ENCODE measurements at places on chromosomes 7 and 10. TPM values are rescaled to one million over a fixed set of nuclear protein-coding genes. Genes with fewer than 3 reads are reported as not detected.

GRCh38 chr7:771234-772004, 44.3 kb upstream of the PRKAR1B start:
- DNase-seq, result peak; percentile 85

DNA sequence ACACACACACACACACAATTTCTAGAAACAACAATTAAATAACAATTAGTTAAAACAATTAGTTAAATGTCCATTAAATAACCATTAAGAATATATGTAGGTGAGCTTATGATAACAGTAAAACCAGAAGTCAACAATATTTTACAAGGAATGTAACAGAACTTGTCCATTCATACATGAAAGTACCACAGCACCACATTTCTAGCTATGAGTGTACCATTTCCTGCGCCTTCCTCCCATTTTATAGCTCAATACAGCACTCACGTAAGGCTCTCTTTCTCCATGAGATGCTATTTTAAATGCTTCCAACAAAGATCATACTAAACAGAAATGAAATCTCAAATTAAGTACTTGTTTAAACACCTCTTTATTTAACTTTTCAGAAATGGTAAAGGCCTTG, 367.3 kb upstream of the ZWINT start:
- no peak for DNase-seq

DNA sequence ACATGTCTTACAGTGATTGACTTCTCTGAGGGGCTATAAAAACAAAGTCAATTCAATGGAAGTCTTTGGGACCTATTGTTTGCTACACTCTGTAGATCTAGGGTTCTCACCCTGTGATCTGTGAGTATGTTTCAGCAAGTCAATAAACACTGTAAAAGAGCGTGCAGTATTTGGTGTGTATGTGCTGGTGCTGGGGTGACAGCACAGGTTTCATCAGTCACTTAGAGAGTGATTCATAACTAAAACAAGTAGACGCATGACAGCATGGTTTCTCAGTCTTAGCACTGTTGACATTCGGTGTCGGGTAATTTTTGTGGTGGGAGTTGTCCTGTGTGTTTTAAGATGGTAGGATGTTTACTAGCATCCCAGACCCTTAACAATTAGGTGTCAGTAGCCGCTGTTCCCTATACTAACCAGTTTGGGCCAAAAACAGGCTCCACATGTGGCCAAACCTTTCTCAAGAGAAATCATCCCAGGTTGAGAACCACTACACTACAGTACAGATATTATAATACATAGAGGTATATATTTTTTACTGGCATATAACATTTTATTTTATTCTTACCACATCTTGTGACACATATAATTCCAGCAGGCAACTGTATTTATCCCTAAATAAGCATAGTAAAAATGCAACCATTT, 411.8 kb downstream of the ARL4A start:
- no peak for DNase-seq

GRCh38 chr10:76012716-76013327, 581.4 kb downstream of the LRMDA start:
- DNase-seq, result no peak

DNA sequence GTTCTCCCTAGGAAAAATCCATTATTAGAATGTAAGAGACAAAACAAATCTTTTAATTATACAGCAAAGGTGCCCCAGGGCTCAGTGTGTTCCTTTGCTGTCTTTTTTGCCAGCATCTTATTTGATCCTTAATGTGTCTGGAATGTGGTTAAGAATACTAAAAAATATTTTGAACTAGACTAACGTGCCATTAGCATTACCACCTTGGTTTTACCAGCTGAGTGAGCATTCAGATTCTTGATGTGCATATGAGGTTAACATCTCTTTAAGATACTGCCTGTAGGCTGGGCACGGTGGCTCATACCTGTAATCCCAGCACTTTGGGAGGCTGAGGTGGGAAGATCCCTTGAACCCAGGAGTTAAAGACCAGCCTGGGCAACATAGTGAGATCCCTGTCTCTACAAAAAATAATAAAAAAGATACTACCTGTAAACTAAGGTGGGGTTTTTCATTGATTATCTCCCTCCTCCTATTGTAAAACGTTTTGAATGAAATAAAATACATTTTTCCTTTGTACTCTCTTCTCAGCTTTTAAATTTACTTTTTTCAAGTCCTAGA, 96.6 kb downstream of the CCNY start:
- DNase-seq, result no peak

Gene HEPACAM2
- total RNA-seq, result not detected

DNA sequence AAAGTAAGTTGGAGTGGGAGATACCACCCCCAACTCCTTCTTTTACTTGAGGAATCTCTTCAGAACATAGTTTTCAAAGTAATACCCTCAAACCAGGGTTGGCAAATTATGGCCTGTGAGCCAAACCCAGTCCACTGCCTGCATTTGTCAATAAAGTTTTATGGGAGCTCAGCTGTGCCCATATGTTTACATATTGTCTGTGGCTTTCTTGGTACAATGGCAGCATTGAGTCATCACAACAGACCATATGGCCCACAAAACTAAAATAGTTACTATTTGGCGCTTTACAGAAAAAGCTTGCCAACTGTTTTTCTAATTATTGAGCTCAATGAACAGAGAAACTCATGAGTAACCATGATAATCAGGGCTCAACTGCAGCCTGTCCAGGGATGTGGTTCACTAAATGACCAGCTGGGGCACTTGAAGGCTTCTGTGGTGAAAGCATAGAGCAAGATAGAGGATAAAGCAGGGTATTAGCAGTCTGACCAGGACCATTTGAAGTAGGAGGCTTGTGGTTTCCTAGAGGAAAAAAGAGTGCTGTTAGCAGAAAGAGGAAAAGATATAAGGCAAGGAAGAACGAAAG, 196.0 kb upstream of the GRB10 start:
- DNase-seq, result no peak

Gene OR6B1
- total RNA-seq, result not detected

DNA sequence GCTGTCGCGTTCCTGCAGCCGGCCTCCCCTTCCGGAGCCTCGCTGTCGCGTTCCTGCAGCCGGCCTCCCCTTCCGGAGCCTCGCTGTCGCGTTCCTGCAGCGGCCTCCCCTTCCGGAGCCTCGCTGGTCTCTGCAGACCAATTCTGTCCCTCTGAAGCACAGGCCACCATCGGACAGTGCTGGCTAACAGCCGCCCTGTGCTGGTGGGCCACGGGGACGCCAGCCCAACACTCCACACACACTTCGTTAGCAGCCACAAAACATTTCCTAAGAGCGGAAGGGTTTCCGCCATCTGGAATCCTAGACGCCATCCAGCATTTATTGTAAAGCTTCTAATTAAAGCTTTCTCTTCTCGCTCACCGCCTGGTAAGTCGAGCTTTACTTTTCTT, 11.2 kb downstream of the GPER1 start:
- DNase-seq, result no peak

Gene PLPP4
- not detected for total RNA-seq

DNA sequence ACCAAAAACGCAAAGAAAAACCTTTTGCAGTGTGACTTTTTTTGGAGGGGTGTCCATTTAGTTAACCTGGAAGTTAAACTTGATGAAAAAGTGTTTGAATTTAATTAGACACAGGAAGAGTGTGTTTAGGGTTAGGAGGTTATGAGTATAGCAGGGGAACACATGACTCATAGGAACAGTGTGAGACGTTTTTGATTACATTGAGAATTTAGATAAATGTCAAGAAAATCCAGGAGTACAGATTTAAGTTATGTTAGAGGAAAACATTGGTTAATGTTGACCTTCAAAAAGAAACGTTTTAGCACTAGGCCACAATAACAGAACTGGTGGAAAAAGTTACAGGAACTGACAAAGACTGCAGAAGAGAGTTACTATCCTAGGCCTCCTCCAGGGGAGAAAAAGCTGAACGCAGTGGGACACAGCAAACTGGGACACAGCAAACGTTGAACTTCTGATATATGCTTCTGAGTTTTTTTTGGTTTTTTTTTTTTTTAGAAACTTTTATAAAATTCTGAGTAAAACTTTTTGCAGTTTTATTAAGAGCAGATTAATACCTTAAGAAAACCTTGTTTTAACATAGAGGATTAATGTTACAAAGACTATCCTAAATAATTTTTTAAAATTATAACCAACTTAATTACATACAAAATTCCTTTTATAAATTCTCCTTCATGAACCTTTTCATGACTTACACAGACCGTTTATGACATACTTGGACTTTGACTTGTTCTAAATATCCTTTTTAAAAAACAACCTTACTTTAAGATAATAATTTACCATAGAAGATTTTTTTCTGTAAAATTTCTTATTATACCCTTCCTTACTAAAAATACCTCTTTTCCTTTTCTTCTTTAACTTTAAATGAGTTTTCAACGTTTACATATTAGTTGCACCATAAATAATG, 22.2 kb downstream of the LANCL2 start:
- no peak for DNase-seq

Gene STEAP4
- 53.3 TPM for total RNA-seq

DNA sequence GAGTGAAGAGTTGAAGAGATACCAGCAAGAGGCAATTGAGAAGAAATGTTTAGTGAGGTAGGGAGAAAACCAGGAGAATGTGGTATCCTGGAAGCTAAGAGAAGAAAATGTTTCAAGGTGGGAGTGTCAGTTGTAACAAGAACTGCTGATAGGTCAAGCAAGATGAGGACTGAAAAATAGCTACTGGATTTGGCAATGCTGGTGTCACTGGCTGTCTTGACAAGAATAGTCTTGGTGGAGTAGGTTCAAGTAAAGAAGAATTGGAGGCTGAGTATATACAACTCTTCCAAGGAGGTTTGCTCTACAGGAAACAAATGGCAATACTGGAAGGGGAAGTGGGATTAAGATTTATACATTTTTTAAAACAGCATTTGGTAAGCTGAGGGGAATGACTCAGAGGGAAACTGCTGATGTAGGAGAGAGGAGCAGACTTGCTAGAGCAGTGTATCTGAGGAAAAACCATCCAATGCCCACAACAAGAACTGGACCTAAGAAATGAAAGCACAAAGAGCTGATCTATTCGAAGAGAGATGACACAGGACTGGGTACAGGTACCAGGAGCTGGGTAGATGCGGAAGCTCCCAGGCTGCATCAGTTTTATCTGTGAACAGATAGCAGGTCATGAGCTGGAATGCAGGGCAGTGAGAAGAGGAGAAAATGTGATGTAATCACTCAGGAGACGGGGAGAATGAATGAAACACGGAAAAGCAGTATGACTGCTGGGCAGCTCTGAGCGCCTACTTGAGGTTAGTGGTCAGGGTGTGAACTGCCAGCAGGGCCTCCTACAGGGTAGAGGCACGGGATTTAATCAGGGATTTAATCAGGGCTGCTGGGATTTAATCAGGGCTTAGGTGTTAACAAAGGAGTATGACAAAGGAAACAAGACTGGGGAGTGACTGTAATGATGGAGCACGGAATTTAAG, 34.5 kb downstream of the FAM25A start:
- no peak for DNase-seq

- no peak for DNase-seq
These were observed 7.8 kb upstream of the SLF2 start for GRCh38 chr10:100904917-100905316.

GRCh38 chr10:97499561-97500296, 1.0 kb downstream of the UBTD1 start:
- peak; percentile 86 for DNase-seq

DNA sequence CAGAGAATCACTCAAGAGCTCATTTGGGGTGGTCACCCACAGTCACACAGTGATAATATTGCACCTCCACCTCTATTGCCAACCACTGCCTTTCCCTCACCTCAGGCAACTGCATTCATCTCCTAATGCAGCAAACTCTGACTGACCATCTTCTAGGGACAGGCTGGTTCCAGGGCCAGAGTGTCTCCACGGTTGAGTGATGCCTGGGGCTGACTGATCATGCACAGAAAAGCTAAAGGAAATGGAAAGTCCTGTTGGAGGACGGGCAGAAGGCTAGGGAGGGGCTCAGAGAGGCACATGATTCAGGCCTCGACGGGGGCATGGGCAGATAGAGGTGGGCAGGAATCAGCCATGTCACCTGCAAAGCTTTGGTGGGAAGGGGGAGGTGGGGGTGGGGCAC, 127.1 kb upstream of the TNS3 start:
- DNase-seq, result no peak

Gene EPO
- not detected for total RNA-seq

DNA sequence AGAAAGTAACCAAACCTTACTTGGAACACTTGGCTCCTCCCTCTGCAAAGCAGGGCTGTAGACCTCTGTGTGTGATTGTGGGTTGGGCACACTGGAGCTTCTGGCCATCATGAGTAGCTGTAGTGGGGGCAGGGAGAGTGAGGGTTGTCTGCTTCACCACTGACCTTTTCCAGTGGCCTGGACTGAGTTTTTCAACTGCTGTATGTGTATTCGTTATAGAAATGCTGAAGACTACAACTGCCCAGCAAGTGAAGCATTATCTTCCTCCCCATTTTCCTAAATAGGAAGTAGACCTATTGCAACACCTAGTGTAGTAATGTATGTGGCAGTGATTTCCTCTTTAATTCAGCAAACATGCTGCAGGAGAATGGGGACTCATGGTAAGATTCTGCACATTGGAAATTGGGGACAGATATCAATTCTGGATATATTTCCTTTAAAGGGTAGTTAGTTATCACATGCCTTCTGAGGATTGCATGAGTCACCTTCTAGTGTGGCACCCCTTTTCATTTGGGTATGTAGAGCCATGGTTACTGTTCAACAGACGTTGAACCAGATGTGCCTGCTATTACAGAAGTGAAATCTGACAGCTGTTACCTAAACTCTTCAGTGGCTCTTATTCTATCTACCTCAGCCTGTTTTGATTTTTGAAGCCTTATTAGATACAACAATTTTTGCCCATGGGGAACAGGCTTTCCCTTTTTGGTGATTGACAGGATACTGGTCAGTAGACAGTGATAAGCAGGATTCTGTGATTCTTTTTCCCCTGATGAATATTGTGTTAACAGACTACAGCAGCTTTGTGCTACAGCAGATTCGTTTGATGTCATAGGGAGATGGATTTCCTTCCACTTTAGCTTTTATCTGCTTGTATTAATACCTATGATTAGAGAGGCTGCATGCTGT, 130.9 kb downstream of the SND1 start:
- no peak for DNase-seq

DNA sequence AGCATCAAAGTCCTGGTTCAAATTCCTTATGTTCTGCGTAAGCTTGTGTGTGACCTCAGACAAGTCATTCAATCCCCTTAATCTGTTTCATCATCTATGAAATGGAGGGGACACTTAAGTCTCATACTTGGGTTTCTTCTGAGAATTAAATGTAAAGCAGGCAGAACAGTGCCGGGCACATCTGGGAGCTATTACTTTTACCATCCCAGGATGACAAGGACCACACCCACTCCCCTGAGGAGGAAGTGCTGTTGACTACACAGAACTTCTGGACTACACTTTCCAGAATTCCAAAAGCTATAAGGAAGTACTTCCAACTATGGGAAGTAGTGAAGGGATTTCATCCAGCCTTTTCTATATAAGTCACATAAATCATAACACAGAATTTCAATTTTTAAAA, 294.9 kb downstream of the IPMK start:
- no peak for DNase-seq
